ENCODE measurements at places on chromosomes 7 and 10.

- no peak for DNase-seq
Observed at GRCh38 chr7:101602082-101602481, 27.0 kb downstream of the MYL10 start.

GRCh38 chr7:41005374-41005901, 697.5 kb downstream of the INHBA start:
- DNase-seq = no peak

- no peak for DNase-seq
Observed at GRCh38 chr10:91545838-91546237, 87.0 kb downstream of the PPP1R3C start.

DNA sequence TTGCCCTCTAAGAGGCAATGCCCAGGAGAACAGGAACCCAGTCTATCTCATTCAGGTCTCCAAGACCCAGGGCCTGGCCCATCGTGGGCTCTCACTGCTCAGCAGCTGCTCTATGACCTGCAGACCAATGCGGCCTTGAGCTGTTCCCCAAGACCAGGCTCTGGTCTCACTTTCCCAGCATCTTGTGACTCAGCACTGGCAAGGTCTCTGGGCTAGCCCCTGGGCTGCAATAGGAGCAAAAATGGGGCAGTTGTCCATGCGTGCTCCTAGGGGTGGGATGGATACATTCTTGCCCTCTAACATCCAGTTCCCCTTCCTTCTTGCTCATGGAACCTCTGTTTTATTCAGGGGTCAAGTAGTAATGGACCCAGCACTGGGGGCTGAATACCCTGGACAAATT, 13.5 kb downstream of the GCK start:
- DNase-seq = no peak

GRCh38 chr10:23046027-23046426, 49.4 kb upstream of the MSRB2 start:
- no peak for DNase-seq

DNA sequence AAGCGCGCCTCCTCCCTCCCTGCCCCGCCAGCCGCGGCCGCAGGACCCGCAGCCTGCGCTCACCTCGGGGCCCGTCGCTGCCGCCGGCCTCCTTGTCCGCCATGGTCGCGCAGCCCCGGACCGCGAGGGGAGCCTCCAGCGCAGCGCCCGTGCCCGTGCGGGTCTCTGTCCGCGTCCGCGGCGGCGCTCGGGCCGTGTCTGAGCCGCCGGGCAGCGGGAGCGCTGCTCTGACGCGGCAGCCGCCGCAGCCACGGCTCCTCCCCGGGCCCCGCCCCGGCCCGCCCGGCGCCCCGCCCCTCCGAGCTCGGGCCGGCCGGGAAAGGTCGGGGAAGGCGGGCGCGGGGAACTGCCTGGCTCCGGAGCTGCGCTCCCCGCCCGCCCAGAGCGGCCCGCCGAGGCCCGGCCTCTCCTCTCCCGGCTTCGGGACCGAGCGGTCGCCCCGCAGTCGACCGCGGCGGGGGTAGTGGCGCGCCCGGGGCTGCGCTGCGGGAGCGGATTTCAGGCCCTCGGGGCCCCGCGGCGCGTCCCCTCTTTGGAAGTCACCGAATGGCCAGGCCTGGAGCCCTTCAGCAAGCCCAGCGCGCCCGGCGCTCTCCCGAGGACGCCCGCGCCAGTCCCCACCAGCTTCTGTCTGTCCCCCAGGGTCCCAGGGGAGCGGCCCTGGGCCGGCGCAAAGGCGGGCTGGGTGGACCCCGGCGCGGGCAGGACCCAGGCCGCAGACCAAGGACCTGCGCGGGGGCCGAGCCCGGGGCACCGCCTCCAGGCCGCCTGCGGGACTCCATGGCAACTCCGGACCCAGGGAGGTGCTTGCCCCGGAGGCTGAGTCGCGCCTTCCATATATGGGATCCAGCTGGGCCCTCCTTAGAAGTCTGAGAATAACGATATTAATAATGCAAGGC, at the start of gene HSPA12A:
HSPA12A (minus strand) TSS at position 200 of the 899 bp plus-strand sequence; CDS start at position 103, 97 bp downstream.
- peak; percentile 34 for DNase-seq

DNA sequence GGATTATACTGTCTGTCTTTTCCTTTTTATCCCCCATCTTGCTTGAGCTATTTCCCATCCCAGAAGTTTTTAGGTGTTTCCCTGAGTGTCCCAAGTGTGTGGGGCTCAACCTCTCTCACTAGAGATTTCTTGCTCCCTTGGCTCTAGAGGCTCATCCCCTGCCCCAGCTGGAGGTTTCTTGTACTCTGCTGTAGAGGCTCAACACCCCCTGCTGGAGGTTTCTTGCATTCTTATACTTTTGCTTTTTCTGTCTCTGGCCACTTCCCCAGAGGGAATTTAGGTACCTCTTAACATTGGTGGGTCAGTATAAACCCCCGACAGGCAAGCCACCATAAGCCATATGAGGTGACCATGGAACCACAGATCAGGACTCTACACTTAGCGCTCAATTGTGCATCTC, 114.2 kb upstream of the FAM3C start:
- DNase-seq = no peak

DNA sequence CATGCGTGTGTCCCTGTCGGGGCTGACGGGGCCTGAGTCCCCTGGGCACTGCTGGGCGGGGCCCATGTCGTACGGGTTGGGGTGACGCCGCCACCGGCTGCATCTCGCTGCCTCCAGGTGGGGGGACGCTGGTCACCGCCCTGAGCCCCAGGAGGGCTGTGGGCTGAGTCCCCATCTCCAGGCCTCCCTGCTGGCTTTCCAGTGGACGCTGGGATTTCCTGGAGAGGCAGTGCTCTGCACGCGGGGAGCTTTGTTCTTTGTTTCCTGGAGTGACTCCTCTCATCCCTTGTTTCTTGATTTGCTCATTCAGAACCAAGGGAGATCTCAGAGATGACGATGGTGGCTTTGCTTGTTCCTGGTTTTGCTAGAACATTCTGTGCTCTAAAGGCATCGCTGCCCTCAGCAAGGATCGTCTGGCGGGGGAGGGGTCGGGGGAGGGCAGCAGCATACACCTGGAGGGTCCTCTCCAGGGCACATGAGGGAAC, 21.0 kb downstream of the PWWP2B start:
- DNase-seq = no peak

DNA sequence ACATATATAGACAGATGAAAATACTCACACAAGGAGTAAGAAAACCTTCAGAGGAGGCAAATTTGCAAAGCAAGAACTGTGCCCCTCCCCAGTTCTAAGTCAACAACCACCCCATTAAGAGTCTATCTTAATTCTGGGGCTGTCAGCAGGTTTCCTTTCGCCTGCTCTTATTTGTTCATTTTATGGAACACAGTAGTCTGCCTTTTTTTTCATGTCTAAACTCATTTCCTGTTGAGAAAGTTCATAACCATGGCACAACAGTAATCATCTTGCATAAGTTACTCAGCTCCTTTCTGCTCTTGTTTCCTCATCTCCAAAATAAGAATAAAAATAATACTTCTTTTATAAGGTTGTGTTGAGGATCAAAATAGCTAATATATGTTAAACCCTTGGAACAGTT, 25.8 kb upstream of the AMPH start:
- DNase-seq = no peak

DNA sequence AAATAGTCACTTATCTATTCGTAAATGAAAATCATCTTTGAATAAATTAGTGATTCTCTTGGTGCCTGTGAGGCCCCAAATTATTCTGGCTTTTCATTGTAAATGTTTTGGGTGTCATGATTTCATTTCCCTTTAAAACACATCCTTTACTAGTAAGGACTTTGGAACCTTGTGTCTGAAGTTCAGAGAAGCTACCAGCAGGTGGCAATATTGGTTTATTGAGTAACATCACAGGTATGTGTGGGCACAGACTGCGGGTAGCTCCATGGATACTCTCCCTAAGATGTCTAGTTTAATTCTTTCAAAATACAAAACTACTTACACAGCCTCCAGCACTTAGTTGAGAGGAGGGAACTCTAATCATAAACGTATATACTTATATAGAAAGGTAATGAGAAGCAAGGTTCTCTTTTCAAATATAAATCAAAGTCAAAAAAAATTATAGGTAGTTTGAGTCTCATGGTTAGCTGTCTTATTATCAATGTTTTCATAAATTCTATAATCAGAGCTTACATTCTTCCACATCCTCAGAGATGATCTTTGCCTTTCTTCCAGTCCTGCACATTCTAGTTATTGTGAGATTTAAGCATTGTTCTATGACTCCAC, 449.6 kb downstream of the GRM8 start:
- no peak for DNase-seq

GRCh38 chr7:86301301-86301700, 342.4 kb upstream of the GRM3 start:
- no peak for DNase-seq

GRCh38 chr10:103712146-103712545, 143.2 kb downstream of the SH3PXD2A start:
- no peak for DNase-seq

GRCh38 chr10:3473271-3473670, 300.7 kb upstream of the PITRM1 start:
- no peak for DNase-seq

DNA sequence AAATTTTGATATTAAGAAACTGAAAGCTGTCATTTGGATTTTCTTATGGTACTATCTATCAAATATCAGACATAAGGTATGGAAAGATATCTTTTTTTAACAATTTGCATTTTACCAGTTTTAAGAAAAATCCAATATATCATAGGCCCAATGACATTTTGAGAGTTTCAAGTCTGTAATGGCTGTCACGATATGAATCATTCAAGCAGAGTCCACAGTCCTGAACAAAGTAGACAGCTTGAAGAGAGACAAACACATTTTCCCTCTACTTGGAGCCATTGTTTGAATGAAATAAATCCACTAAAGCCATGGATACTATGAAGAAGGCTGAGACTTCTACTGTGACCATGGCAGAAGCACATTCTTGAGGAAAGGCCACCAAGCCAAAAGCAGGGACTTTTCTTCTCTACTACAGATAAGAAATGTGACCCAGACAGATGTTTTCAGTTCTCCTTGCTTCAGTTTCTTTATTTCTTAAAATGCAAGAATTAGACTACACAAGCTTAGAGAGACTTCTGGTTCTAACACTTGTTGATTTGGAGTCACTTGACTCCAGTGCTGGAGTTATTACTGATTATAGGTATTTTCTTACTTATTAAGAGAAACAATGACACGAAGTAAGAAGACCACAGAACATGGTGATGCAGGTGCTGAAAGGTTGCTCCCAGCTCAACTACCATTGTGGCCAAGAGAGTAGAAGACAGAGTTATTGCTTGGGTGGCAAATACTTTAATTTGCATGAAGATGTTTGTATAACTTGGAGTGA, 429.1 kb downstream of the KIF20B start:
- DNase-seq = no peak

- no peak for DNase-seq
Observed at GRCh38 chr10:43226851-43227845, 39.7 kb downstream of the RASGEF1A start.

DNA sequence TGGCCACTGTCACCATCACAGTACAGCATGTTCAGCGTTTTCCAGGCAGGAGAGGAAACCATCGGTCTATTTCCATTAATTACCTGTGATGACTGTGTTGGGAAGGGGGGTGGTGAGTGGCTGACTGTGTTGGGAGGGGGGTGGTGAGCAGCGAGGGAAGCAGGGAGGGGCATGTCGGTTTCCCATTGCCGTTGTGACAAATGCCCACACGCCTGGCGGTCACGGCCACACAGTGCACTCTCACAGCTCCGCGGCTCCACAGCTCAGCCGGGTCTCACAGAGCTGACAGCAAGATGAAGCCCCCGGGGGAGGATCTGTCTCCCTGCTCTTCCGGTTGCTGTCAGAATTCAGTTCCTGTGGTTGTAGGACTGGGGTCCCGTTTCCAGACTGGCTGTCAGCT, 39.0 kb downstream of the AP5Z1 start:
- no peak for DNase-seq

DNA sequence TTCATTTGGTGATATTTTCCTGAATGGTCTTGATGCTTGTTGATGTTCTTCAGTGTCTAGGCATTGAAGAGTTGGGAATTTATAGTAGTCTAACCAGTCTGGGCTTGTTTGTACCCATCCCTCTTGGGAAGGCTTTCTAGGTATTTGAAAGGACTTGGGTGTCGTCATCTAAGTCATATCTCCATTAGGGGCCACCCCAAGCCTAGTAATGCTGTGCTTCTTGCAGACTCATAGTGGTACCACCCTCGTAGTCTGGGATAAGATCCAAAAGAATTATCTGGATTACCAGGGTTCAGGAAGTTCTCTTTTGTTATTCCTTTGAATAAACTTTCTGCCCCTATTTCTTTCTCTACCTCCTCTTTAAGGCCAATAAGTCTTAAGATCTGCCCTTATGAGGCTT, 319.4 kb upstream of the MYO3A start:
- no peak for DNase-seq

GRCh38 chr10:44706745-44707144, 204.4 kb upstream of the TMEM72 start:
- no peak for DNase-seq
